CD8-positive, alpha-beta T cell (primary cell): ENCODE measurements at places on chromosomes 3 and 15.

GRCh38 chr15:52294881-52295420 lies 653 bp downstream of the MYO5C start:
- no peak for DNase-seq

DNA sequence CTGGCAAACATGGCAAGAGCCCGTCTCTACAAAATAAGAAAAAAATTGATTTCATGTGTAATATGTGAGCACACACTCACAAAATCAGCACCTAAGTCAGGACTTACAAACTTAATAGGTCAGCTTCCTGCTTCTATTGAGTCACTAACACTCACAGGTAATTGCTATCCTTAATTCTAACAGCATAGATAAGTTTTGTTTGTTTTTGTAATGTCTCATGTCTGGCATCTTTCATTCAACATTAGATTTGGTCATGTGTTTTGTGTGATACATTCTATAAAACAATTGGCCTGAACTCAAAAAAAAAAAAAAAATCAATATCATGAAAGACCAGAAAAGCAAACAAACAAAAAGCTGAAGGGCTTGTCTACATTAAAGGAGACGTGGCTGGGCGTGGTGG lies 564.7 kb downstream of the AGBL1 start:
- DNase-seq = no peak

GRCh38 chr15:59283717-59284391 lies 77.2 kb downstream of the LDHAL6B start:
- DNase-seq = no peak

DNA sequence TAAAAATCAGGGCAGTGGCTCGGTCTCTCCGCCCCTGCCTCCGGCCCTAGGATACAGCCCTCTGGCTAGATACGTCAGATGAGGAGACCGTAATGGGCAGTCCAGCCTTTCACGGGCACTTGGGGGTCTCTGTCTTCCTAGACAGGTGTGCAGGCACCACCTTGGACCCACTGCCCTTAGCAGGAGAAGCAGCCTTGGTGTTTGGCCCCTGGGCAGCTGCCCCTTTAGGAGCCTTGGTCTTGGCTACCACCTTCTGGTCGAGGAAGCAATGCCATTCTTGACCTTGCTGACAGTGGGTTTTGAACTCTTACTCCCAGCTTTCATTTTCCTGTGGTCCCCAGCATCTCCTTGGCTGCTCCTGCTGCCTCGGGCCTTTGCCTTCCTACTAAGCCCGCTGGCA lies 149.7 kb upstream of the FRMD4B start:
- DNase-seq = no peak

GRCh38 chr3:42236611-42237010 lies 29.4 kb downstream of the CCK start:
- DNase-seq = no peak

GRCh38 chr3:56838448-56838847 lies 36.7 kb upstream of the ARHGEF3 start:
- no peak for DNase-seq

DNA sequence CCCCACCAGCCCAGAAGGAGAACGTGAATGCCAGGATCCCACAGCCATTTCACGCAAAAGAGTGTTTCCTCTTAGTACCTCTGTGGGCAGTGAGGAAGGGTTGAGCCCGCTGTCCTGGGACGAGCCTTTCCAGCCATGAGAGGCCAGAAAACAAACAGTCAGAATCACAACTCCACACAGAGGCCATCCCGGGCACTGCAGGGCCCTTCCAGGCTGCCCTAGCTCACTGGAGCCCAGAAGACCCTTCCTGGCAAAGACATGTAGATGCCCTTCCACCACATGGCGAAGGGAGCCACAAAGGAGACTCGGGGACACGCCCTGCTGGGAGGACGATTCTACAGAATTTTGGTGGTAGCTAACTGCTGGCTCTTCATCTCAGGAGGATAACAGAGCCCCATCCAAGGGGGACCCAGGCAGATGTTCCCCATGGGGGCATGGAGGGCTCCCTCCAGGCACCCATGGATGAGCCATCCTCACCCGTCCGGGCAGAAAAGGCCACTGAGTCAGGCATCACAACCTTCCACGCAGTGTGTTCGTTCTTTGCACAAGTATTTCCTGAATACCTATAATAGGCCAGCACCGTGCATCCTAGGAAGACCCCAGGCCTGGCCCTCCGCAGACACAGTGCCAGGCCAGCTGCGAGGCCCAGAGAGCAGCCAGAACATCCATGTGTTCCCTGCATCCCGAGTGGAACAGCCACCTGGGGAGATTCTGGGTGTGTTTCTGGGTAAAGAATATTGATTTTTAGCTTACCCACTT lies 47.2 kb downstream of the SLC12A8 start:
- DNase-seq = no peak

DNA sequence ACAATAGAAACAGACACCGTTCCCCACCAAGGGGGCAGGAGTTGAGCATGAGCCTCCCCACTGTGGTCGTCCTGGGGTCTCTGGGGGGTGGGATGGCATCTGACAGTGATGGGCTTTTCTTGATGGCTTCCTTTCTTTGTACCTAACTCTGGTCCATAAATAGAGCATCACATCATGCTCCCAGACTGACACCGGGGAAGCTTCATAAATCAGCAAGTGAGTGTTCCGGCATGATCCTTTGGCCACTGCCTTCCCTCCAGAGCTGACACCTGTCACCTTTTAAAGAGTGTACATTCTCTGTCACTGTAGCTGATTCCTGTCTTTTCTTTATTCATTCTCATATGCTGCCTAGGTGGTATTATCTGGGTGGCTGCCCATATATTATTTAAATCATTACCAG lies 129.9 kb downstream of the ROBO2 start:
- DNase-seq = no peak

- no peak for DNase-seq
These were observed 438.7 kb upstream of the KCNMB2 start for GRCh38 chr3:178097576-178097975.

DNA sequence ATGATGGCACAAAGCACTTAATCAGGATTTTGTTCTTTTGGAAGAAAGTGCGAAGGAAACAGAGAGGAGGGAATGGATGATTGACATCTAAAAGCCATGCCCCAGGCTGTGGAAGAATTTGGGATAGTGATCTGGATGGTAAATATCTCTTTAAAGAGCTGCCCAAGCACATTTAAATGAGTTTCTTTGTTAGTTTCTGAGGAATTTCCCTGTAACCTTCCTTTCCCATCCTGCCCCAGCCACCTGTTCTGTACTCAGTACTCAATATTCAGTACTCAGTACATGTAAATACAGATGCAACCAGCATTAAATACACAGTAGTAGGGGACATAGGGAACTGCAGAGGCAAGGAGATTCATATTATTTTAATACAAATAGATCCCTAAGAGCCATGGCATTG lies 7.8 kb upstream of the CORO2B start:
- no peak for DNase-seq

DNA sequence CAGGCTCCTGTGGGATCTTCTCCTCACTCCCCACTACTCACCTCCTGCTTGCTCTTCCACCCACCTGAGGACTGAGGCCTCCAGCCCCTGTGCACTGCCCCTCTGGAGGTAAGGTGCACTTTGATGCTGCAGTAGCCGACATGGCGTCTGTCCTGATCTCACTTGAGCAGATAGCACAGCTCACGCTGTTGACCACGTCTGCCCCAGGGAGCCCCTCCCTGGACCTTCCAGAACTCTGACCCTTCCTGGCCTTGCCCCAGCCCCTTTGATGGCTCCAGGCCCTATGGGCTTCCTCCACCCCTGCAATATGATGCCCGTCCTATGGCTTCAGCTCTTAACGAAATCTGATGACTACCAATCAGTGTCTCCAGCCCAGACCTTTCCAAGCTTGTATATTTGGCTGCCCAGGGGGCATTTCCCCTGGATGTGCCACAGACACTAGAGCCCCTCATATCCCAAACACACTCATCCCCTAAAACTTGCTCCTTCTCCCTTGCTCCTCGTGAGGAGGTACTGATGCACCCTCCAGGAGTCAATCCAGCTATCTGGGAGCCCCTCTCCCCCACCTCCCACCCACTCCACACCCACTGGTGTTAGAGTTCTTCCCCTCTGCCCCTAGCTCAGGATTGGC lies 27.1 kb downstream of the KY start:
- DNase-seq = no peak

DNA sequence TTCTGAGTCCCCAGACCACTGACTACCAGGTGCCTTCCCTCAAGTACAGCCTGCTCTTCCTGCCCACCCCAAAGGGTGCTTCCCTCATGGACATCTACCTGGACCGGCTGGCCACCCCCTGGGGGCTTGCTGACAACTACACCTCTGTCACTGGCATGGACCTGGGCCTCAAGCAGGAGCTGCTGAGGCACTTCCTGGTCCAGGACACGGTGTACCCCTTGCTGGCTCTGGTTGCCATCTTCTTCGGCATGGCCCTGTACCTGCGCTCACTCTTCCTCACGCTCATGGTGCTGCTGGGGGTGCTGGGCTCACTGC lies 9.3 kb downstream of the DISP2 start:
- DNase-seq = no peak

DNA sequence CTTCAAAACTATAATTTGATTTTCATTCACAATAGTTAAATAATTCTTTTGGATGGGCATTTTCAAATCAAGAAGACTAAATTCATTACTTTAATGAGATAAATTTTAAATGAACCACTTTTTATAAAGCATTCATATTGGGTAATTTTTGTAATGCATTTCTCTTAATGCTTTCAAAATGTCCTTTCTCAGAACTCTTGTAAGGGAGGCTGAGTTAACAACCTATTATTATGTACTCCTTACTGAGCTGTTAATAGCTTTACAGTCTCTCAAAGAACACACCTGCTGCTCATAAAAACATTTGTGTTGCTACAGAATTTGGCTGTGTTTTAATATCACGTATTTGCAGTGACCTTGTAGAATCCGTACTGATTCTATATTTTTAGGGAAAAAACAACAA lies 334.0 kb upstream of the ARL6 start:
- DNase-seq = no peak
